ENCODE measurements at places on chromosomes 2 and 18.

DNA sequence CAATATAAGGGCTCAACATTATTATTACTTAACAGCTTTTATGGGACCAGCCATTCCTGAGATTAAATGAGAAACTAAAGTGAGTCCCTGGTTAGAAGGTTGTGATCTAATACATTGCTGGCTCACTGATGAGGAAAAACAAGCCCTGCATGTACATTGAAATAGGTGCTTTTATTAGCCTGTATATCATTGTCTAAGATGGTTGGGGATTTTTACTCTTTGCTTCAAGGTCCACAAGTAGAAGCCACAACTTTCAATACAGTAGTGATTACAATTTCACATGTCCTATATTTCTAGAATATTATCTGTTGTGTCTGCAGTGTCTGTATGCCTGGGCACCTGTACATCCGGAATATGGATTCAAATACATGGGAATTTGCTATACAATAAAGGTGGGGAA lies 104.1 kb upstream of the FZD5 start:
- DNase-seq: no peak

- DNase-seq: no peak
These were observed 91.6 kb downstream of the ZNF407 start for GRCh38 chr18:74689251-74689650.

GRCh38 chr2:150549381-150549780 lies 61.9 kb upstream of the RND3 start:
- no peak for DNase-seq

DNA sequence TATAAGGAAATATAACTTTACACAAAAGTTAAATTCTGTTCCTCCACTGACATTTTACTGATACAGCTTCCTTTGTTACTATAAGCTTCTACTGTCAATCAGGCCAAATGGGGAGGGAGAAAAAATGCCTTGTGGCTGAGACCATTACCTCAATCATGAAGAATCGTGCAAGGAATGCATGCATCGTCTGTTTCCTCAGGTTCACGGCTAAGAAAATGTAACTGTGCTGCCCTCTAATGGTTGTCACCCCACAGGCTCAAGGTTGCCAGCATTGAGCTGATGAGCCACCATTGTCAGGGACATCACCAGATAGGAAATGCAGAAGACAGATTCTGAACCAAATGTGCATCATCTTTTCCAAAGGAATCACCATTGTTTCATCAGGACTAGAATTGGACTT lies 426.9 kb downstream of the CDH2 start:
- DNase-seq: no peak

DNA sequence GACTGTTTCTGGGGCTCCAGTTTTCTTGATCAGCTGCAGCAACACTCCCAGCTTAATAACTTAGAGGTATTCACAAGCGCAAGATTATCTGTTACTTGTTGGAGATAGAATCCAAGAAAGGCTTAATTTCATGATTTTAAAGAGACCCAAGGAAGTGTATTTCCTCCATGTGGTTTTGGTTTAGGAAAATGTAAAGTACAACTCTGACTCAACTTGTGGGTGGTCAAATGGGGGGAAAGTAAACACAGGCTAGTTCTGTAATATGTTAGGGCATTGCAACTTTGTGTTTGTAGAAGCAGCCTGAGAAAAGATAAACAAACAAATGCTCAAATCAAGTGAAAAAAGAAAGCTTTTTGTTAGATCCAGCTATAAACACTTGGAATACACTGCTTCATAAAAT lies 90.1 kb upstream of the COL3A1 start:
- DNase-seq: no peak

DNA sequence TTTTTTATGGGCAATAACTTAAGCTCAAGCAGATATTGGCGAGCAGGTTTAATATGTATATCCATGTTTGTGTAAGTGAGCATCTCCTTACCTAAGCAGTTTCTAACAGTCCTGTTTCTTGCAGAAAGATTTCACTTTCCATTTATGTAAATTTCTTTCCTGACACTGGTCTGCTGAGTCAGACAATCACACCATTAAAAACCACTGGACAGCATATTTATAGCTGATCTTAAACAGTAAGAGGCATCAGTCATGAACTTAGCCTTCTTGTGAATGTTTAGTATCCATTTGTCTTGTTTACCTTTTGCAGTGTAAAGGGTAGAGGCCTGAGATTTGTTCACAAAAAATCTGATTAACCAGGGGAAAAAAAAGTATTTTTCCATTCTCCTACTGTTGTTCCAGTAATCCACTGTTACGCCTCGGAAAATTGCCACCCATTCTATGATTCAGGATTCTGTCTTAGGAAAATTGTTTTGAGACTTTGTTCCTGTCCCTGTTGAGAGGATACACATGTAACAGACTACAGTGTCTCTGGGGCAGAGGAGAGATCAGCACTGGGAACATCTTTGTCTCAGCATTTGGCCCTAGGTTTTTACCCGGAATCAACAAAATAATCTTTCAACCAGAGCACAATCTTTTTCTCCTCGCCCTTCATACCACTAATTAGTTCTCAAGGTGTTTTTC lies 521.0 kb upstream of the NRP2 start:
- no peak for DNase-seq

GRCh38 chr2:26809211-26809610 lies 23.4 kb downstream of the CENPA start:
- DNase-seq: no peak

GRCh38 chr2:236764716-236765115 lies 195.1 kb downstream of the ACKR3 start:
- no peak for DNase-seq

DNA sequence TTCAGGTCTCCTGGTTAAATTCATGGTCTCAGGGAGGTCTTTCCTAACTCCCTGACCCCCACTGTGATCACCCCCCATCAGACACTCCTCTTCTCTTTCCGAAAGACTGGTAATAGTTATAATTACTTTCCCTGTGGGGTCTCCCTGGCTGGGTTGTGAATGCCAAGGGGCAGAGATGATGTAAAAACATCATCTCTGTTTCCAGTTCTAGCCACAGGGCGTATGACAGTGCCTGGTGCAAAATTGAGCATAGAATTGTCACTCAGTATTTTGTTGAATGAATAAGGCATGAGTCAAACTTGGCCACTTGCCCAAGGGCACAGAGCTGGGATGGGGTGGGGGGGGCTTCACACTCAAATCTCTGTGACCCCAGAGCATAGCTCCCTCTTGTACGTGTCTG lies 65.2 kb downstream of the LTBP1 start:
- no peak for DNase-seq

GRCh38 chr2:186641132-186641806 lies 51.4 kb downstream of the ITGAV start:
- no peak for DNase-seq

- no peak for DNase-seq
These were observed 37.8 kb upstream of the OLA1 start for GRCh38 chr2:174286172-174286571.

GRCh38 chr2:143467011-143467410 lies 337.8 kb downstream of the ARHGAP15 start:
- no peak for DNase-seq

GRCh38 chr18:27473318-27473717 lies 288.2 kb upstream of the CHST9 start:
- DNase-seq: no peak

DNA sequence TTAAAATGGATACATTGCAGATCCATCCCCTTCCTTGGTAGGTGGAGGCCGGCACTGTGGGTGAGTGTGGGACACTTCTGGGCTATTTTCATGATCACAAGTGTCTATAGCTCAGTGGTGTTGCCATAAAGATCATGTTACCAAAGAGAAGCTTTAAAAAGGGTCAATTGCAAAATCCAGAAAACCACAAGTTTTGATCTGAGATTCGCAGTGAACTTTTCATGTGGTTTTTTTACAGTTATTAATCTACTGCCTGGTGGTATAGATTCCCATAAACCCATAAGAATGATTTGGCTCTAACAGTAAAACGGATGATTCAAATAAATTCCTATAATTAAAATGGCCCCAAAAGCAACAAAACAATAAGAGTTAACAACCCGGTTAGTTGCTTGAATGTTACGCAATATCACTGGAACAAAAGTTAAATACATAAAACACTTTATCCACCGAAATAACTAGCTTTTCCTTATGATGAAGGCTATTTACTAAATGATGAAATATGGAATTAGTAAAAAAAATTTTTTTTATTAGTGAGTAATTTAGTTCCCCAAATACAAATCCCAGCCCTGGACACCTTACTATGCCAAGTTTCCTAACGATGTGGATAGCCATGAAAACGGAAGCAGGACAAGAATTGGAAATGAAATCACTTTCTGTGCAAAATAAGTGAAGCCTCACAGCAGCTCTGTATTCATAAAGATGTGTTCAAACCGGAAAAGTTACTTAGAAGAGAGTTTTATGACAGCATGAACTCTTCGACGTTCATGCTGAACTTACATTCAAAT lies 95.6 kb upstream of the THOC1 start:
- no peak for DNase-seq

DNA sequence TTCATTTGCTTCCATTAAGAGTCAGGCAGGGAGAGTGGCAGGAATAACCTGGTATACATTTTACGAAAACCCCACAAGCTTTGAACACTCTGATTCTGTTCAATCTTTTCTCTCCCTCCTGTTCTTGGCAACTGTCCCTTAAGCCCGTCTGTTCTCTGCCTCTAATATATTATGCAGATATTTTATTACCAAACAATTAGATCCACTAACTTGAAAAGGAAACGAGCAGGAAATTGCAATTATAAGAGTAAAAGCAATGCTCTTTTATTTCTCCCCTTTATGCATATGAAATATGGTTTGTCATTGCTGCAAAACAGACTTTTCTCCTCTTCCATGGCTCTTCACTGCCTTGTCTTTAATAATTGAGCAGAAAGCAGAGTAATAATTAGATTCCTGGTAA lies 149.1 kb upstream of the CELF4 start:
- DNase-seq: no peak

DNA sequence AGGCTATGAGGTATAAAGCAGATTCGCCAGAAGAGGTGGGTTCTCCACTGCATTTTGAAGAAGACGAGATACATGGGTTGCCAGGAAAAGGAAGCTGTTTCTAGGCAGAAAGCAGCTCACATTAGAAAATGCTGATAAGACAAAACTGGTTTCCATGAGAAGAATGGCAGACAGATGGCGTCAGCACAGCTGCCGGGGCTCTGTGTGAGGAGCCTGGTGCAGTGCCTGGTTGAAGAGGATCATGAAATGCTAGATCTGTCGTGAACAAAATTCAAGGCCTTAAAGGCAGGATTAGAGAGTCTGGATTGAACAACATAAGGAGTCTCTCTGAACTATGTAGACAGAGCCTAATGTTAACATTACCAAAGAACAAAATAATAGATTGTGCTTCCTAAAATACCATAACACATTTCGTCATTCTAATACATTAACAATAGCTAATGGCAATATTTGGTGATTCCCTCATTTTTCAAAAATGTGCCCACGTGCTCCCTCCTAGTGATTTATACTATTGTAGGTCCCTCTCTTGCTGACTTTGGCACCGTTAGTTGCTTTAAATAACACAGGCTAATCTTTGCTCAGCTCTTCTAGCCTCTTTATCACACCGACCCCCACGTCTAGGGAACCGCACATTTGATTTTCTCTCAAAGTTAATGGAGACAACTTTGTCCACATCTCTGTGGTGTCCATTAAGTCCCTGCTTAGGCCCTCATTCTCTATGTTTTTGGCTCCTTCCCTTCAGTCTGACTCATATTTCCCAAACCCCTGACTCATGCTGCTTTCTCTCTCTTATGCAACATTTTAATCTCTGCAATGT lies 38.2 kb downstream of the EFEMP1 start:
- DNase-seq: no peak

DNA sequence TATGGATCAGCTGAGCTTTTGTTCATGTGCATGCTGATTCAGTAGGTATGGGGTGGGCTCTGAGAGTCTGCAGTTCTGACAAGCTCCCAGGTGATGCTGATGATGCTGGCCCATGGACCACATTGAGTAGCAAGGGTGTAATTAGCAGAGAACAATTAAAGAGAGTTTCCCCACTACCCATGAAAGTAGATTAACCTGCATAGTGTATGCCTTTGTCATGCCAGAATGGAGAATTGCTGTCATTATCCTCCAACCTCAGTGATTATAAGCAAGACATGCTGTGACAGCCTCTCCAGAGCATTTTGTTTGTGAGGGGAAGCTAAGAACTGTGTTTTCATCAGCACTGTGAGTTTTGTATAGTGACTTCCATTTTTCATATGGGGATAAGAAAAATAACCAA lies 59.5 kb upstream of the LYPD1 start:
- DNase-seq: no peak

GRCh38 chr2:26299471-26300101 lies 46.4 kb upstream of the SELENOI start:
- no peak for DNase-seq

GRCh38 chr18:59802031-59802430 lies 97.8 kb upstream of the PMAIP1 start:
- no peak for DNase-seq

- DNase-seq: no peak
These were observed 137.6 kb downstream of the ATL2 start for GRCh38 chr2:38239452-38239851.
